ENCODE measurements at places on chromosomes 5 and 9. TPM values are rescaled to one million over a fixed set of nuclear protein-coding genes. Genes with fewer than 3 reads are reported as not detected.

- no peaks in the 10 kb centered on the region for H3K27me3 ChIP-seq
- H3K4me1 ChIP-seq: no peaks in the 10 kb centered on the region
- DNase-seq: no peak
- H3K36me3 ChIP-seq: no peaks in the 10 kb centered on the region
- H3K4me3 ChIP-seq: no peak overlapping the region
- no peak overlapping the region for H3K27ac ChIP-seq
These were observed 79.4 kb upstream of the DIRAS2 start for GRCh38 chr9:90722071-90722470.

GABRA1 gene
- not detected for total RNA-seq

DNA sequence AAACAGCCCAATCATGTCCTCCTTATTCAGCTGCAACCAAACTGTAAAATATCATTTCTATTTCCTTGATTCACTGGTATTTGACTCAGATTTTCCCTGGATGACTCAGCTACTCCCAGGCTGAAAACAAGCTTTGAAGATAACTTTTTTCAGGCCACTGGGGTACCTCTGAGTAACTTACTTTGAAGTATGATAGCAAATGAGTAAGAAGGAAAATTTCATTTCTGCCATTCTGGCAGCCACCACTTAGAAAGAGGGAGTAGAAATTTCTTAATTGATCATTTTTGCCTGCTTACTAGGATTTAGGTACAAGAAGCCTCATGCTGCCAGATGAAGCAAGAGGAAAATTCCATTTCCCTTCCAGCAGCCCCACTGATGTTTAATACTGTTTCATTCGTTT is 247.4 kb downstream of the PRELID2 start:
- no peak overlapping the region for H3K27ac ChIP-seq
- no peak for DNase-seq
- H3K27me3 ChIP-seq: no peaks in the 10 kb centered on the region
- H3K36me3 ChIP-seq: no peaks in the 10 kb centered on the region

- H3K27me3 ChIP-seq: no peaks in the 10 kb centered on the region
- no peaks in the 10 kb centered on the region for H3K36me3 ChIP-seq
- no peak for DNase-seq
- no peak overlapping the region for H3K4me3 ChIP-seq
- no peaks in the 10 kb centered on the region for H3K4me1 ChIP-seq
- no peak overlapping the region for H3K27ac ChIP-seq
These were observed 4.8 kb downstream of the CWC27 start for GRCh38 chr5:64773533-64773932.

DNA sequence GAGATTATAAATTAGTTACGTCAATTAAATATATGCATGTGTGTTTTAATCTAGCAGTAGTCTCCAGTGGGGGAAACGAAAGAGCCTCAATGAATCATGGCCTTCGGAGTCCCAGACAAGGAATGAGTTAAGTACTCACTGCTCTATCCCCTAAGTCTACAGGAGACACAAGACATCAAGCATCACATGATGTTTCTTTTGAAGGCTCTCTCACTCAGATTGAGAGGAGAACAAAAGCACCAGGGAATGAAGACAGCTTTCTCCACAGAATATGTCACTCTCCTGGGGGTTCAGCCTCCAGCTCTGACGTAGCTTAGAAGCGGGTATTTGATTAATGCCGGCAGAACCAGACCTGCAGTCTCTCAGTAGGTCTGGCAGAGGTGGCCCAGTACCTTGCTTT is 381.4 kb downstream of the ACTL7B start:
- H3K4me3 ChIP-seq: no peak overlapping the region
- no peak for DNase-seq
- no peaks in the 10 kb centered on the region for H3K27me3 ChIP-seq
- no peak overlapping the region for H3K27ac ChIP-seq
- H3K4me1 ChIP-seq: peaks cover 22% of the 10 kb centered on the region

GRCh38 chr5:174172566-174172965 is 127.1 kb downstream of the NSG2 start:
- peaks cover 7% of the 10 kb centered on the region for H3K4me1 ChIP-seq
- no peak overlapping the region for H3K27ac ChIP-seq

DNA sequence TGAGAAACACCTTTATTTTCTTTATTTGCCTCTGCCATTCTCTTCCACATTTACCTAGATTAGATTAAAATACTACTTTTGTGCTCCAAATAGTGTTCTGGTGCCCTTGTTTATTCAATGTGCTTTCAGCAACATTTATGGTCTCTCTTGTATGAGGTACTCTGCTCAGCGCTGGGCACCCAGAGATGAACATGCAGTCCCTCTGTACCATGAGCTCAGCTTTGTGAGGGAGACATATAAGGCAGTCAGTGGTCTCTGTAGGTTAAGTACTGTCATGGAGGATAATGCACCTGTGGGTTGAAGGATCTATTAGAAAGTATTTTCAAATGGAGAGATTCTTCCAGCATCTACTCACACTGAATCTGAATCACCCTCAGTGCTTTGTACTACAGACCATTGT is 176.5 kb downstream of the TAF11L14 start:
- no peaks in the 10 kb centered on the region for H3K36me3 ChIP-seq
- no peak overlapping the region for H3K4me3 ChIP-seq
- no peaks in the 10 kb centered on the region for H3K27me3 ChIP-seq
- H3K4me1 ChIP-seq: no peaks in the 10 kb centered on the region
- H3K27ac ChIP-seq: no peak overlapping the region

PCDHA9 gene
- total RNA-seq: 2.0 TPM

PRR7 gene
- 23.2 TPM for total RNA-seq

POU5F2 gene
- total RNA-seq: 6.5 TPM

DNA sequence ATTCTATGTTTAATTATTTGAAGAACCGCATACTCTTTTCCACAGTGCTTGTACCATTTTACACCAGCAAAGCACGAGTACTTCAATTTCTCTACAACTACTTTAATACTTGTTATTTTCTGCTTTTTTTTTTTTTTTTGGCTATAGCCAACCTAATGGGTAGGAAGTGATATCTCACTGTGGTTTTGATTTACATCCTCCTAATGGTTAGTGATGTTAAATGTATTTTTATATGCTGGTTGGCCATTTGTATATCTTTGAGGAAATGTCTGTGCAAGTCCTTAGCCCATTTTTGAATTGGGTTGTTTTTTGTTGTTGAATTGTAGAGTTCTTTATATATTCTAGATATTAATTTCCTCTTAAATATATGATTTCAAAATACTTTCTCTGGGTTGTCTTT is 22.6 kb downstream of the OGN start:
- H3K4me1 ChIP-seq: no peaks in the 10 kb centered on the region
- no peaks in the 10 kb centered on the region for H3K27me3 ChIP-seq
- no peak overlapping the region for H3K27ac ChIP-seq
- H3K4me3 ChIP-seq: no peak overlapping the region
